ENCODE measurements at places on chromosomes 13 and 19.

- peak; percentile 84 for DNase-seq
Measured at GRCh38 chr13:109389892-109390345, 396.5 kb downstream of the IRS2 start.

GRCh38 chr13:93305886-93306285, 79.3 kb downstream of the GPC6 start:
- no peak for DNase-seq

DNA sequence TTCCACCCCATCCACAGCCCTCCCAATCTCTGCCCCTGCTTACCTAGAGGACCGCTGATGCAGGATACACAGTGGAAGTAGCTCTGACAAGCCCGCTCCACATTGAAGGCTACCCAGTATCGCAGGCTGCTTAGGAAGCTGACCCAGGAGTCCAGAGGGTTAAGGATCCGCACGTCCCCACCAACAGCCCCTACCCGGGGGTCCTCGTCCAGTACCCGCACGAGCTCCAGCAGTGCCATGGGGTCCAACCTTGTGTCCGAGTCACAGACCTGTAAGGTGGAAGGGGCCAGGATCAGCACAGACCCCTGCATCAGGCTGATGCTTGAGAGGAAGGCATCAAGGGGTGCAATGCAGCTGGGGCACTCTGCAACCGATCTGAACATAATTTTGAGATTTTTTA, 6.9 kb downstream of the HAS1 start:
- no peak for DNase-seq

- no peak for DNase-seq
Measured at GRCh38 chr19:57867868-57868492, 18.3 kb downstream of the ZNF587 start.

GRCh38 chr19:1936430-1936829, 4.5 kb upstream of the CSNK1G2 start:
- no peak for DNase-seq

DNA sequence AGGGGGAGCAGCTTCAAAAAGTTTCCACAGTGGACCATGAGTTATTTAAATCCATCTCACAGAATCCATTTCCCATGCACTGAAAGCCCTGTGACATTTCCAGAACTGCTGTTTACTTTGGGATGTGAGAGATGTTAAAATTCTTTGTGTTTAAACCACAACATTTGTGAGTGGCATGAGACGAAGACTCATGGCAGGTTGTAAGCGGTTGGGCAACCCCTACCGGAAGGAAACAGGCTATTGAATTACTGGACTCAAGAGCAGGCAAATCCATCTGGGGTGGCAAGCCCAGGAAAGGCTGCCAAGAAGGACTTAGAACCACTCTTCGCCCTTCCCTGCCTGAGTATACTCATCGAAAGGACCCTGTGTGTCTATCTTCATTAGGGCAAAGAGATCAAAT, 22.3 kb upstream of the CLDN10 start:
- DNase-seq: peak; percentile 20

DNA sequence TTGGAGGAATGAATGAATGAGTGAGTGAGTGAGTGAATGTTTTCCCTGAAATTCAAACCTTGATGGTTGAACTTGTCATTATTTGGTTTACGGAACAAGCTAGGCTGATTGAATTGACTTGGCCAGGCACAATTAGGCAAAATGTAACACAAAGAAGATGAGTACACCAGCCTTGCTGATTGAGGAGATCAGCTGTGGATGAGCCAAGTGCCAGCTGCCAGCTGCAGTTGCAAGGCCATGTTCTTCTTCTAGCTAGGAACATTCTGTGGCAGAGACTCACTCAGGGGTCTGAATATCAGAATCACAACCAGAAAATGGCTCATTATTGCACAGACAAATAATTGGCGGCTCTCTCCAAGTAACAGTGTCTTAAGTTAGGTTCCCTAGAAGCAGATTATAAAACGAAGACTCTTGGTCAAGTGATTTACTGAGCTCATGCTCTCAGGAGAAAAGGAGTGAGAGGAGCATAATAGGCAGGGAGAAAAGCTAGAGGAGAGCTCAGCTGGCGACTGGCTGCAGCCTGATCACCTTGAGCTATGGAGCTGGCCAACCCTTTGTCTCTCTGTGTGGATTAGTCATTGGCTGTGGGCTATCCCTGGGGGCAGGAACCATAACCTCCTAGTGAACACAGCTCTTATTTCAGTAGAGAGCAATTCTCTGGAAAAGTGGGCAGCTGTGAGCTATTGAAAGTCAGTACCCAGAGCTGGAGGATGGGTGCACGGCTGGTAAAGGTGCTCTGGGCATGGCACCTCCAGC, 225.3 kb upstream of the SERP2 start:
- DNase-seq: no peak

DNA sequence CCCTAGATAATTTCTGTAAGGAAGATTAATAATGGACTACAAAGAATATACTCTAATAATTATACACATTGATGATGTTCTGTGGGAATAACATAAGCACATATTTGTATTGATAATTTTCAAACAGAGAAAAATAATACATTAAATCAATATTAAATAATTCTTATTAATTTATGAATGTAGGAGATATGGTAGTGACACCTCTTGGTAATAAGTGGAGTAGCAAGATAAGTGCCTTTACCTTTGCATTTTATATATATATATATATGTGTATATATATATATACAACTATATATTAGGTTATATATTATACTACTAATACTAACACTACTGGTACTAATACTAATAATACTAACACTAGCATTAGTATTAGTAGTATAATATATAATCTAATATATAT, 905.8 kb downstream of the SLITRK1 start:
- no peak for DNase-seq

GRCh38 chr19:47729468-47729798, 15.9 kb upstream of the NOP53 start:
- DNase-seq: no peak

DNA sequence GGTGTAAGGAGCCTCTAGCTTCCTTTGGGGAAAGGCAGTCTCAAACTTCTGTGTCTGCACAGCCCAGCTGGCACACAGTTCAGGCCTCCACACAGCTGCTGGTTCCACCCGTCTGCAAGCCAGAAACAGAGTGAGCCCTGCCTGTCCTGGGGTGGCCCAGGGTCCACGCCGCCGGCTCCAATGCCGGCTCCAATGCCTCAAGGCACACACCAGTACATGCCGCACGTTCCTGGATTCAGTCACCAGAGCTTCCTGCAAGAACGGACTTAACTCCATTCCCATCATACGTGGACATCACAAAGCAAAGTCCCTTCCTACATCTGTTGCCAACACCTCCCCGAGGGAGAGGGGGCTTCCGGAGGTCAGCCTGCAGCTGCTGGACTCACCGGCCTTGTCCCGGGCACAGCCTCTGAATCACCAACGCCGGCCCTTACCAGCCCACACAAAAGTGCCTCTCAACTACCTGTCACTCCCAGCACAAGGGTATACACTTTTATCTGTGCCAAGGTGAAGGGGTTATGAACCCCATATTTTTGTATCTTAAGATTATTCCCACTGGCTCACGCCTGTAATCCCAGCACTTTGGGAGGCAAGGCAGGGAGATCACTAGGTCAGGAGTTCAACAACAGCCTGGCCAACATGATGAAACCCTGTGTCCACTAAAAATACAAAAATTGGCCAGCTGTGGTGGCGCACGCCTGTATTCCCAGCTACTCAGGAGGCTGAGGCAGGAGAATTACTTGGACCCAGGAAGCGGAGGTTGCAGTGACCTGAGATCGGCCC, 8.5 kb downstream of the SH3GL1 start:
- no peak for DNase-seq

DNA sequence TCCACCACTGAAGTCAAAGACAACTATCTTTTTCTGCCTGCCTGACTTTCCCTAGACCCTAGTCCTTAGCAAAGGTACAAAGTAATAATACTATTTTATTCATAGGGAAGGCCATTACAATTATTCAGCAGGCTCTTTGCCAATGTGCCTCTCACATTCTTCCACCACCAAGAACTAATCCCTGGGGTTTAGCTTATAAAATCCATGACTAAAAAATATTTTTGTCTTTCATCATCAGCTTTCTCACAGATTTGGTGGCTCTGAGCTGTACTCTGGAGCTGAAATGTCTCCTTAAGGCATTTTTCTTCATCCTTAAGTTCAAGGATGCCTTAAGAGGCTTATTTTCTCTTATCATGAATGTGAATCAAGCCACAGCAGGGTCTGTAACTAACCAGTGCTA, 96.1 kb downstream of the OXGR1 start:
- no peak for DNase-seq

- no peak for DNase-seq
Measured at GRCh38 chr19:20186174-20186573, 19.2 kb downstream of the ZNF486 start.

DNA sequence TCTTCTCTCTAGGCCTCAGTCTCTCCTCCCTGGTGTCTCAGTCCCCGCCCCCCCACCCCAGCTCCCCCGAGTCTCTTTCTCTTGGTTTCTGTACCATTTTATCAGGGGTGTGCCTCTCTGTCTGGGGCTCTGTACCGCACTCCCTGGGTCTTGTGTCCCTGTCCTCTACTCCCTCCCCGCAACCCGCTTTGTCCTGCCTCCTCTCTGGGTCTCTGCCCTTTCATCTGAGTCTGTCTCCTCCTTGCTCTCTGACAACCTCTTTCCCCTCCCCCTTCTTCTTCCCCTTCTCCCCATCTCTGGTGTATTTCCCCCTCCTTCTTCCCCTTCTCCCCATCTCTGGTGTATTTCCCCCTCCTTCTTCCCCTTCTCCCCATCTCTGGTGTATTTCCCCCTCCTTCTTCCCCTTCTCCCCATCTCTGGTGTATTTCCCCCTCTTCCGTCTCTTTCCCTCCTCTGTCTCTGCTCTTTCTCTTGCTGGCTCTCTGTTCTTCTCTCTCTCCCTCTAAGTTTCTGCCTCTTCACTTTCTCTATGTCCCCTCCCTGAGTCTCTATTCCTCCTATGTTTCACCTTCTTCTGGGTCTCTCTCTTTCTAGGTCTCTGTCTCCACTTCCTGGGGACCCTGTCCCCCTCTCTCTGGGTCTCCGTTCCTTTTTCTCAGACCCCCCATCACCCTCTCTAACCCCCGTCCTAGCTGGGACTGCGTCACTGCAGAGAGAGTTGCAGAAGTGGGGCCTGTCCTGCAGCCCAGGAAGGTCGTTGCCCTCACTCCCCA, 2.2 kb upstream of the KCNC3 start:
- no peak for DNase-seq

GRCh38 chr13:101628900-101629299, 176.4 kb downstream of the ITGBL1 start:
- no peak for DNase-seq

DNA sequence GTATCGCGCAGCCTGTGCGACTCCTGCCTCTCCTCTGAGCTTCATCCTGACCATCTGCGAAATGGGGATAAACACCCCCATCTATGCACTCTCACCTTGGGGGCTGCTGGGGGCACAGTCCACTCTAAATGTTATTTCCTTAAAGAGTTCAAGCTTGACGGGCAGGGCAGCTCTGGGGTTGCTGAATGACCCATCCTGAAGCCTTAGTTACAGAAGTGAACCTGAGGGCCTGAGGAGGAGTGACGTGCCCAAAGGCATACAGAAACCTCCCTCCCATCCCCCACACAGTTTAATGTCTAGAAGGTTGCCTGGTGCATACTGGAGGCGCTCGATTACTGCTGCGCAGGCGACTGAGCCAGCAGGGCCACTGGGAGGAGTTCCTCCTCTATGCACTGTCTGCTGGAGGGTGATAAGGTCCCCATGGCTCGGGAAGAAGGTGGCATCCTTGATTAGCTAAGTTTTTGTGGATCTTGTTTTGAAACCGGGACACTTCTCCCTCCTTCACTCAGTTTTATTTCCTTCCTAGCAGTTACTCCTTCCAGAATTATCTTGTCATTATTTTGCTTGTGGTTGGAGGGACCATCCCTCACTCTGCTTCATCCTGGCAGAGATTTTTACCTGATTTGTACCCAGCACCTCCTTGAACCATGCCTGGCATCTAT, 572 bp upstream of the FKBP8 start:
- no peak for DNase-seq

- DNase-seq: no peak
Measured at GRCh38 chr13:52026246-52026626, 1.7 kb downstream of the UTP14C start.

DNA sequence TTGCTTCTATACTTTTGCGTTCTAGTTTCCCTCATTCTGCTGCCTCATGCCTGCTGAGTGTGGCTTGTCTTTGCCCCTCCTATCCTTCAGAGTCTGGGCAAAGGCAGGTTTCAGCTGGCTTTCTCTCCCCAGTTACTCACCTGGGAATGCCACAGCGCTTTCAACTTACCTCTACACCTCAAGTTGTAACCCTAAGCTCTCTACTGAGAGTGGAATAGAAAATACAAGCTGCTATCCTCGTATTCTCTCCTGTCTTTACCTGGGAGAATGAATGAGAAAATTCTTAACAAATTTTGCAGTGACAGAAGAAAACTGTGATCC, 316.3 kb upstream of the KLF12 start:
- DNase-seq: no peak

GRCh38 chr19:57830071-57830602, at the start of gene ZNF587B:
TSS of gene ZNF587B (plus strand) at chr19:57830299. CDS start at chr19:57830529, 230 bp downstream.
- DNase-seq: no peak

GRCh38 chr19:1102407-1103131, 1.2 kb upstream of the GPX4 start:
- peak; percentile 99 for DNase-seq

DNA sequence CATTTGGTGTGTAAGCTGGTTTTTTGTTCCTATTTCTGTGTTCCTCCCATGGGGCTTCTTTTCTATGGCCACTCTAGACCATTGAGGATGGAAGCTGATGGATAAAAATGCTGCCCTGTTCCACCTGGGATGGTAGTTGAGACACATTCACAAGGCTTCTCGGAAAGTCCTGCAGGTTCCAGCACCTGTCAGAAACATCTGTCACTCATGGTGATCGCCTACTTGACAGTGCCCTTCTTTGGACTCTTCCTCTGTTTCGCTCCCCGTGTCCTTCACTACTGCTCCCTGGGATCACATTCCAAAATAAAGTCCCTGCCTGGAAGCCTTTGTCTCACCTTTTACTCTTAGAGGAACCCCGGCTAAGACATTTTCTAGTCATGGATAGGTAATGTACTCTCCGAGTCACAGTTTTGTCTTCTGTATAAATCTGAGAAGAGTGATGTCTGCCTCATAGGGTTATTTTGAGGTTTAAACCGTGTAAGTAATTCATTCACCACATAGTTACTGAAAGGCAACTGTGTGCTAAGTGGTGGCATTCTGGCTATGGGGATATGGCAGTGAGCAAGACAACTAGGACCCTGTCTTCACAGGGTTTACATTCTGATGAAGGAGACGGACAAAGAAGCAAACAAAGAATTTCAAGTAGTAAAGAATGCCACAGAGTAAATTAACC, 21.0 kb downstream of the UBAC2 start:
- no peak for DNase-seq

DNA sequence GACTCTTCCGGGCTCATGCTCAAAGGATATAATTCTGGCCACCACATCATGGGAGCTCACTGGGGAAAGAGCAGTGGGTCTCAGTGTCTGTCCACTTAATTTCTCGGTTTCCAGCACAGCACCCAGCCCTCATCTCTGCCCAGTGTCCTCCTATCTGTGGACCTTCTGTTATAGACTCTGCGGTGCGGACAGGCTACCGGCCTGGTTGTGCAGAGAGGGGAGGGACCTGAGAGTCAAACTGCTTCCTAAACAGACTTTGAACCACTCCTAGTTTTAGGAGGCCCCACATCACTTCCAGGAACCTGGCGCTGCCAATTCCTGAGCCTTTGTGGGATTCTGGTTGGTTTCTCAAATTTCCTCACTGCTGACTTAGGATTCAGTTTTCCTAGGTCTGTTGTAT, 59.8 kb upstream of the MED4 start:
- no peak for DNase-seq

GRCh38 chr19:13018035-13018914, 23.0 kb downstream of the NFIX start:
- no peak for DNase-seq

All from AG09309 (cell line).